ENCODE measurements at places on chromosomes 4 and X. TPM values are rescaled to one million over a fixed set of nuclear protein-coding genes. Genes with fewer than 3 reads are reported as not detected.

Gene FBXW7
- total RNA-seq, result 40.8 TPM

Gene LRAT
- total RNA-seq, result not detected

Gene CCSER1
- 0.83 TPM for total RNA-seq

Gene APLN
- total RNA-seq, result not detected

Gene NUDT10
- not detected for total RNA-seq

DNA sequence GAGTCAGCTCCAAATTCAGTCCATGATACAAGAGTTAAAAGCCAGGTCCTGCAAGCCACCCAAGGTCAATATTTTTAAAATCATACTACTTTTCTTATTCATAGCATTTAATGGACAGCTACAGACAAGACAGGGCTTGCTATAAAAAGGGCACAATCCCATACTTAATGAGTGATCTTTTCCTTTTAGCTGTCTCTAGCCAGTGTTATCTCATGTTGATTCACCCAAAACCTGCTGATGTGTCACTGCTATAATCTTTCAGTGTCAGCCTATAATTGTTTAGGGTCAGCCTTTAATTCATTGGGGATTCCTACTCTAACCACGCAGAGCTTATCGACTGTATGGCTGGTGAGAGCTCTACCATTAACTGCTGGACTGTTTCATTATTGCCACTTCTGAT, 51.2 kb upstream of the HCCS start:
- no peak for DNase-seq

- no peak for DNase-seq
These were observed 13.0 kb upstream of the XK start for GRCh38 chrX:37672563-37672962.

- DNase-seq, result no peak
These were observed 16.6 kb upstream of the ERCC6L start for GRCh38 chrX:72255445-72255844.

DNA sequence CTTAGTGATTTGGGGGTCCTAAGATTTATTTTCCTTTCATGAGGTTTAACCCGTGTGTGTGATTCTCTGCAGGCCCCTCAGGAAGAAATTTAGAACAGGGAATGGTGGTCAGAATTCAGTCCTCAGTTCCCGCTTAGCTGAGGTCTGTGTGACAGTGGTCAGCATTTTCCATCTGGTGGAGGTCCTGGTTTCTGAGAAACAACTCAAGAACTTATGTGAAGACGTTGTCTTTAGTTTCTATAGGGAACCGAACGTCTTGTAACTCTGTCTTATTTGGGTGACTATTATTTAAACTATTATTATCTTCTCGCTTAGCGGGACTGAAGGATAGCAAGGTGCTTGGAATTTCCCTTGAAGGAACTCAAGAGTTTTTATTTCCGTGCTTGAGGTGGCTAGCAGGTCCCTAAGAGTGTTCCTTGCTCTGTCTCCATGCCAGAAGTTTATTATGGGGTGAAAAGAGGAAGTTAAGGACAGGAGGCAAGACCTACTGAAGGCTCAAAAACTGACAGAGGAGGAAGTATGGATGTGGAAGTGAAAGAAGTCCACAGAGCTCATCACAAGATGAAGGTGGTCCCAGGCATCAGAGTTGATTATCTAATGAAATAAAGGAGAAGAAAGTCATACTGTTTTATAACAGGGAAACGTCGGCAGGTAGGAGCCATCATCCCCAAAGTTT, 9.4 kb downstream of the MGST2 start:
- DNase-seq, result no peak

DNA sequence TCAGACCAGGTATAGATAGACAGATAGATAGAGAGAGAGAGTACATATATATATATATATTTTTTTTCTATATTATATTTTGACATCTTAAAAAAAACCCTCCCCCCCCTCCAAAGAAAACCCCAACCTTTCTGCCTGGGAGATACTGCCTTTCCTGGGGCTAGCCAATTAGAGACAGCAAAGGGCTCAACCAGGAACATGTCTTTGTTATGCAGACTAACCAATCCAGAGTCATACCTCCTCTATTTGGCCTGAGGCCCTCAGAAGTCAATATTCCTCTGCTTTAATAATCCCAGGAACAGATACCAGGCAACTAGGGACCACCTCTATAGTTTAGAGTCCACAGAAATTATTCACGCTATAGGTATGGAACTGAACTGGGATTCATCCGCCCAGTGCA, 135.6 kb upstream of the MAD2L1 start:
- no peak for DNase-seq

DNA sequence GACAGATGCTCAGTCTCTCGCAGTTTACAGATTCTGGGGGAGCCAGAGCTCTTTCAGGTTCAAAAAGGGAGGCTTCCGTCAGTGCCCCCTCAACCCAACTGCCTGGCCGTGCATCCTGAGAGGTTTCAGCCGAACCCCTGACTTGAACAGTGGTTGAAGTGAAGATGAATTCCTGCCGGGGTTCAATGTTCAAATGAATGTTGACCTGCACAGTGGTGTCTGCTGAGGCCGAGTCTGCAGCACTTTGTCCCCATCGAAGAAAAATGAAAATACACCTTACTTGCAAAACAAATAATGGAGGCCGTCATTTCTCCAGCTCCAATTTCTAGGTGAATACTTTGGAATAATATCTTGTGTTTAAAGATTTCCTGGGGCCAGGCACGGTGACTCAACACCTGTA, 33.7 kb downstream of the GYG2 start:
- no peak for DNase-seq

DNA sequence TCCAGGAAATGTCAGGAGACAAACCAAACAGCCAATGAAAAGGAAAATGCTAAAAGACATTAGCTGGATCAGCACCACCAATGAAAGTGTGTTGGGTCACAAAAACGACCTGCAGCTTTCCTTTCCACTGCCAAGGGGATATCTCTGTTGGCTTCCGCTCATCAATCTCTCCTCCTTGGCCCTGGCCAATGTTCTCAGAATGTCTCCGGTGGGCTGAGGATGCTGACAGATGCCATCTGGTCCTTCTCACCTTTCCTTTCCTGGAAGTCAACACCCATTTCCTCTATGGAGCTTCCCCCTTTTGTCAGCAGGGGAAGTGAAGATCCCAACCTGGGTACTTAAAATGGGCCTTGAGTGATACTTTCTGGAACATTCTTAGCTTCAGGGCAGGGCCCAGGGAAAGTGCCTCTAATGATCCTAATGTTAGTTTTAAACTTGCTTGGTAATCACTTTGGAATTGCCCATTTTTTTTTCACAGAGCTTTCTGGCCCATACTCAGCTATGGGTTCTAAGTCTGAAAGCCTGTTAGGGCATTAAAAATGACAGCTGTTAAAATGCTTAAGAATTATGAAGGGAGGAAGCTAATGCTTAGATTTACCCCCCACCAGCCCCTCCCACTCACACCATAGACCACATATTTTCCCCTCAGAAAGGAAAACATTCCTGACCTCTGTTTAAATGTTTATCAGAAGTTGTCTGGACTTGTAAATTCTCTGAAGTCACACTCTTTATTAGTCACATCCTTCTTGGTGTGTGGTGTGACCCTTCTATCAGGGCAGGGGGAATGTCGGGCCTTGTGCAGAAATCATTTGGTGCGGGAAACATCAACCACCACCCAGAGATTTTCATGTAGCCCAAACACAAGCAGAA, 29.2 kb downstream of the IGFBP7 start:
- DNase-seq, result no peak

DNA sequence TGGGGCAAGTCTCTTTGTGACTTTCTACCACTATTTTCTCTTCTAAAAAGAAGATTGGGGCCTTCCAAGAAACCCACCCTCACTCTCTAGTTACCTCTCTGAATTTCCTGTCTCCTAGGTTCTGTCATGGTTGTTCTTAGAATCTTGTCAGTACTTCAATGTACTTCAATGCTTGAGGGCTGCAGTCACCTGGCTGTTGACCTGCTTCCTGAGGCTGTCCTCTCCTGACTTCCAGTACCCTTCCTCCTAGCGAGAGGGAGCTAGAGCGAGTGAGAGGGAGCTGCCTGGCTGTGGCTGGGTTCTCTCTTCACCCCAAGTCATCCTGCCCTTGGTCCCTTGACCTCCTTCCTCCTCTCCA, 17.7 kb downstream of the CD99L2 start:
- DNase-seq, result no peak

DNA sequence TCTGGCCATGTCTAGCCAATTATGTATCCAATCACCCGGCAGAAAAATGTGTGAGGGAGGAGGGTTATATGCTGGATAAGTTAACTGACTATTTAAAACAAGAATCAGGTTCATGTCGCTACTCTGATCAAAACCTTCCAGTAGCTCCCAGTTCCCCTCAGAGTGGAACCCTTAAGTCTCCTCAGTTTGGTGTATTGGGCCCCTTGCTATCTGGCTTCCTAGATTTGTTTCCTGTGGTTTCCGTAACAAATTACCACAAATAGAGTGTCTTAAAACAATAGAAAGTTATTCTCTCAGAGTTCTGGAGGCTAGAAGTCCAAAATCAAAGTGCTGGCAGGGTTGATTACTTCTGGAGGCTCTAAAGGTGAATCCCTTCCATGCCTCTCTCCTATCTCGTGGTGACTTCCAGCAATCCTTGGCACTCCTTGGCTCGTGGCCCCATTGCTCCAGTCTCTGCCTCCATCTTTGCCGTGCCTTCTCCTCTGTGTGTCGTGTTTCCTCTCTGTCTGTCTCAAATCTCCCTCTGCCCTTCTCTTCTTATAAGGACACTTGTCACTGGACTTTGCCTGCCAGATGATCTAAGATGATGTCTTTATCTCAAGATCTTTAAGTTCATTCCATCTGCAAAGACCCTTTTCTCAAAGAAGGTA, 10.5 kb upstream of the ENPP6 start:
- DNase-seq, result no peak

Measured in gastrocnemius medialis (tissue), 4 donors.